ENCODE measurements at places on chromosomes 1 and 21.

GRCh38 chr1:164765992-164766720, 207.2 kb downstream of the PBX1 start:
- no peak for DNase-seq

DNA sequence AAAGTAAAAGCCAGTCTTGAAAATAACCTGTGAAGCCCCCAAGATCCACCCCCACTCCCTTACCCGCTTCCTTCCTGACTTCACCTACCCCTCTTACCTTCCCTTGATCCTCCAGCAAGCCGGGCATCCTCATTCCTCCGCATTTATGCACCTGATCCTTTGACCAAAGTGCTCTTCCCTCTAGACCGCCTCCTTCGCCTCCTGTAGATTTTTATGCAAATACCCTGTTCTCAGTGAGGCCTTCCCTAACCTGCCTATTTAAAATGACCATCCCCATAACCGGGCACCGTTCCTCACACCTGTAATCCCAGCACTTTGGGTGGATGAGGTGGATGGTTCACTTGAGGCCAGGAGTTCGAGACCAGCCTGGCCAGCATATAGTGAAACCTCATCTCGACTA, 1.1 kb upstream of the NENF start:
- DNase-seq = no peak

GRCh38 chr1:114339379-114339778, 171.6 kb downstream of the TRIM33 start:
- DNase-seq = no peak

- no peak for DNase-seq
These were observed 1.2 kb downstream of the ELOVL1 start for GRCh38 chr1:43366601-43367025.

DNA sequence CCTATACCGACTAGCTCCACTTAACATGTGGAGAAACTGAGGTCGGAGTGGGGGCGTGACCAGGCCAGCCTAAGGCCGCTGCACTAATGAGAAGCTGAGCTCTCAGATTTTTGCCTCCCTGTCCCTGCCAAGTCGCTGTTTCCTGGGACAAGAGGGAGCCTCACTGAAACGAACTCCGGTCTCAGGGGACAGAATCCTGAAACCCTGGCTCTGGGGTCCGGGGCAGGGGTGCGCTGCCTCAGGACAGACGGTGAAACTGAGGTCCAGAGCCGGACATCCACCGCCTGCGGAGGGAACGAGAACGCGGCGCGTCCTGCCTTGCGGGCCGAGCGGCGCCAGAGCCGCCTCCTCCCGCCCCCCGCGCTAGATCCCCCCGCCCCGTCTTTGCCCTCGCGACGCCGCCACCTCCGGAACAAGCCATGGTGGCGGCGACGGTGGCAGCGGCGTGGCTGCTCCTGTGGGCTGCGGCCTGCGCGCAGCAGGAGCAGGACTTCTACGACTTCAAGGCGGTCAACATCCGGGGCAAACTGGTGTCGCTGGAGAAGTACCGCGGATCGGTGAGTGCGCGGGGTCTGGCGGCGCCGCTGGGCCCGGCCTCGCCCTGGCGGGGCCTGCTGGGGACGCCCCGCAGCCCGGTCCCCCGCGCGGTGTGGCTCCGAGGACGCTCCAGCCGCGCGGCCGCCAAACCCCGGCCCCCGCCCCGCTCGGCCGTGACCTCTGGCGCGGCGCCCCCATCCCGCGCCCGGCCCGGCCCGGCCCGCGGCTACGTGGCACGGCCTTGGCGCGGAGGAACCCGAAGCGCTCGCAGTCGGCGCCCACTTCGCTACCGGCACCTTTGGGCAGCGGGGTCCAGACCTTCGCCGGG, at the start of gene GPX7:
Gene GPX7, plus strand, starts transcription at position 381 of the 865 bp plus-strand sequence. Its CDS starts 39 bp downstream, at position 420.
- DNase-seq = peak; percentile 70

DNA sequence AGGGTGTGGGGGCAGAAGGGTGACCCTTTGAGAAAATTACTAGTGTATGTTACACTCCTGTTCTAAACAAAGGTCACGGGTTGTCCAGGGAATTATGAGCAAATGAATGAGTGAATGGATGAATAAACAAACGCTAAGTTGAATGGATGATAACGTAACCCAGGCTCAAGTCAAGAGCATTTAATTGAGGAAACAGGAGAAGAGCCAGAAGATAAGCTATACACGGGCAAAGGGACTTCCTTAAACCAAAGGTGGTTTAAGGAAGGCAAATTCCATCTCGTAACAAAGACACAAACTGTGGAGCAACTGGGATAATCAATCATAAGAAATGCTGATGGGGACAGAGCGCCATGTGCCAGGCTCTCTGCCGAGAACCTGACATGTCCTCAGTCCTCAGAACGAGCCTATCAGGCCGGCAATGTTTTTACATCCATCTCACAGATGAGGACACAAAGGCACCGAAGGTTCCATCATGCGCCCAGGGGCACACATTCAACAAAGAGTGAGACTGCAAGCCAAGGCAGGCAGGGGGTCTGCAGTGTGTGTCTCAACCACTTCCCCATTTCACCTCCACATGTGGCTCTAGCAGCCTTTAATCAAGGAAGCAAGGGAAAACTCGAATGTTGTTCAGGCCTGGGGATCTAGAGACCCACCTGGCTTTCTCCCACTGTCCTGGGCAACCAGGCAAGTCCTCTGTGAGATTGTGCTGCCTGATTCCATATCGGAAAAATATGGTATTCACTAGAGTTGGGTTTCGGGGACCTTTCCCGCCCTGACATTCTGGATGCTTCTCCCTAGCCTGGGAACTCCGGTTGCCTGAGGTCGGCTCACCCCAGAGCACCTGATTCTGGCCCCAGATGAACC, 126.8 kb upstream of the EDN2 start:
- DNase-seq = peak; percentile 39

- peak; percentile 85 for DNase-seq
These were observed 36.2 kb upstream of the KCNA10 start for GRCh38 chr1:110554871-110555801.

GRCh38 chr1:209580577-209580976, 2.9 kb upstream of the CAMK1G start:
- DNase-seq = no peak

Data from ecto neural progenitor cell (in vitro differentiated cells).